Stimulated activated CD4-positive, alpha-beta T cell treated with anti-CD3 and anti-CD28 coated beads, TNF-alpha, amount 100 ng/mL, for 24 hours (primary cell): ENCODE measurements at places on chromosomes 12 and 14.
A peak's percentile ranks its signal among the peaks of the same experiment; 100 is the strongest.

GRCh38 chr12:131258398-131258797 is 304.7 kb downstream of the ADGRD1 start:
- DNase-seq, result no peak

DNA sequence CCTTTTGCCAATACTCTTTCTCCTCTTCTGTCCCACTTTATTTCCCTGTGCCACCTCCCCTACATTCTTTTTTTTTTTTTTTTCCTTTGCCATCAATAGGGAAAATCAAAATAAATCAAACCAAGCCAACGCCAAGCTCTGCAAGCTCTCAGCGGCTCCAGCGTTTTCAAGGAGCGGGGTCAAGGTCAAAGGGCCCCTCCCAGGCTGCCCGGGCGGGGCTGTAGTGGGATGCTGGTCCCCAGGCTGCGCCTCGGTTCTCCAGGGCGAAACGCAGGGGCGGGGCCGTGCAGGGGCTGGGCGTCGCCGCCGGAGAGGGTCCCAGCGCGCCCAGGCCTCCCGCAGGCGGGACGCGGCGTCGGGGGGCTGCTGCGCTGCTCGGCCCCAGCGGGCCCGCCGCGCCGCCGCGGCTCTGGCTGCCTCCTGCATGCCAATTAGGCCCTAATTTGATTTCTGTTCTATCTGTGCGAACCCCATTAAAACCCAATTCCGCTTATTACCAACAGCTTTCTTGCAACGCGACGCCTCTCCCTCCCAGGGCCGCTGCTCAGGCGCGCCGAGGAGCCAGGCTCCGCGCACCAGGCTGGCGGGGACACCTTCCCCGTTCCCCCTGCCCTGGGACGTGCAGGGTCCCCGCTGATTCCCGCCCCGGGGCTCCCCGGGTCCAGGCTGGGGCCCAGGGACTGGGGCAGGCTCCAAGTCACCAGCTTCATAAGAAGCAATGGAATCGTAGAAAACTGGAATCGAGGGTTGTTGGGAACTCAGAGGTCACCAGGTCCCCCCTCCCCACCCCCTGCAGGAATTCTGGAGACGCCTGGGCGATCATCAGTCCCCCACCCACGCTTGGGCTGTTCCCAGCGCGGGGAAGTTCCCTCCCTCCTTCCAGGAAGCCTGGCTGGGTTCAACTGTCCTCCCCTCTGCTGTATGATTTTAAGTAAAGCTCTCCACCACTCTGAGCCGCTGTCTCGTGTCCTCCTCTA is 50.7 kb upstream of the MAP1LC3B2 start:
- DNase-seq, result peak; percentile 30

GRCh38 chr12:89742337-89743022 is 33.8 kb upstream of the ATP2B1 start:
- DNase-seq, result no peak

DNA sequence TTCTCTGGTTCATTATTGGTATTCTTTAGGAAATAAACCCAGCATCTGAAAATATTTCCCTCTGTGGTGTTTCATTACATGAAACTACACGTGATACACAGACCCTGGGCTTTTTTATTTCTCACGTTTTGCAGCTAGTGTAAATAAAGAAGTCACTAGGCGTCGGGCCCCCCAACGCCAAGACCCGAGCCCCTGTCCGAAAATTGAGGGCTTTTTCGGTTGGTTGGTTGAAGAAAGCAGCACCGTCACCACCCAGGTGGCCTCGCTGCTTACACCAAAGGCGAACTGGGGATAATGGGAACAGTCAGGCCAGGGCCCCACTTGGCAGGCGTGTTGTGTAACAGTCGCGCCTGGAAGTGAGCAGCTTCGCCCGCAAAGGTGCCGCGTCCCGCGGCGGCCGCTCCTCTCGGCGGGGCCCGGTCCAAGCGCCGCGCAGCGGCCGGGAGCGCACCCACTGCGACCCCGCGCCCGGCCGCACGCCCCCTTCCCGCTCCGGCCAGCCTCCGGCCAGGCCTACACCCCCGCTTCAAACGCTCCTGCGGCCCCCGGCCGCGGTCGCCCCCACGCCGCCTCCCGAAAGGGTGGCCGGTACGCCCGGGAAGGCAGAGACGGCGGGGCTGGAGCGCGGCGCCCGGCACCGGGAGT is 1.2 kb downstream of the DUSP16 start:
- no peak for DNase-seq

DNA sequence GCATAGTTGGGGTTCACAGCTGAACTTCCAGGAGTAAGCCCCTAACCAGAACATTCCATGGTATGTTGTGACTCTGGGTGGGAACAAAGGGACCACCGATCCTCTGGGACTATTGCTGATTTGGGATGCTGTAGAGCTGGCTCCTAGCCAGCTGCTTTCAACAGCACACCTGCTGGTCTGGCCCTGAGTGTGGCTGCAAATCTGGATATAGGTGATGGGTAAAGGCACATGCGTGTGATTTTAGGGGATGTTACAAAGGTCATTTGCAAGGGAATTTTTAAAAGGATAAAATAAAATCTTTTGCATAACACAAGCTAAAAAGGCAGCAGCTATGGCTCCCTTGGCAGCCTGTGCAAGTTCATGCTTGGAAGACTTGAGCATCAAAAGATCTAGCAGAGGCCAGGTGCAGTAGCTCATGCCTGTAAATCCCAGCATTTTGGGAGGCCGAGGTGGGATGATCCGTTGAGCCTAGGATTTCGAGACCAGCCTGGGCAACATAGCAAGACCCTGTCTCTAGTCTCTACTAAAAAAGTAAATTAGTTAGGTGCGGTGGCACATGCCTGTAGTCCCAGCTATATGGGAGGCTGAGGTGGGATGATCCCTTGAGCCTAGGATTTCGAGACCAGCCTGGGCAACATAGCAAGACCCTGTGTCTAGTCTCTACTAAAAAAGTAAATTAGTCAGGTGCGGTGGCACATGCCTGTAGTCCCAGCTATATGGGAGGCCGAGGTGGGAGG is 1.6 kb downstream of the ALDH2 start:
- no peak for DNase-seq

DNA sequence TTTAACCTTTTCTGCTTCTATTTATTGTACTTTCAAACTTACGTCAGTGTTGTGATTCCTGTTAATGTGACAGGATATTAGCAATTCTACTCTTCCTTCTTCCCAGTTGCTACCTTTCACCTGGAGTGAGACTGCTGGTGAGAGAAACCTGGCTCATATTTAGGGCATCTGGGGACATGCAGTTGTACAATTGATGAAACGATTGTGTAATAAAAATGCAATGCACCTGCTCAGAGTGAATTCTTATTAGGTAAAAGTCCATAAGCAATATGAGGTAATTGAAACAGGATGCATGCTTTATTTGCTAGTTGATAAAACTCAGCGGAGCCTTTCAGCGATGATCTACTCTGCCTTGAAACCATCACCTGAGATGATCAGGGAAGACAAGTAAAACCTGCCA is 116.1 kb upstream of the FBXO33 start:
- no peak for DNase-seq

DNA sequence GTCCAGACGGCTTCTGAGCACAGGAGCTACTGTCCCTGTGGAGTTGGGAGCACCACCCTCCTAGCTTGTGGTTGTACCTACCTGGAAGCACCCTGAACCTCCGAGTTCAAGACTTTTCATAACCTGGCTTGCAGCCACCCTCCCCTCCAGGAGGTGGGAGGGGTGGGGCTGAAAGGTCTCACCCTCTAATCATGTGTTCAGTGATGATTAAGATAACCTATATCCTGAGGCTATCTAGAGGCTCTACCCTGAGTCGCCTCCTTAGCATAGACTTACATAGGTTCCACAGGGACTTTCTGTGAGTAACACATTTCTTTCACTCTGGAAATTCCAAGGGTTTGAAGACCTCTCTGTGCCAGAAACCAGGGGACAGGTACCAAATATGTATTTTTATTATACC is 146.5 kb downstream of the CFAP54 start:
- DNase-seq, result no peak

DNA sequence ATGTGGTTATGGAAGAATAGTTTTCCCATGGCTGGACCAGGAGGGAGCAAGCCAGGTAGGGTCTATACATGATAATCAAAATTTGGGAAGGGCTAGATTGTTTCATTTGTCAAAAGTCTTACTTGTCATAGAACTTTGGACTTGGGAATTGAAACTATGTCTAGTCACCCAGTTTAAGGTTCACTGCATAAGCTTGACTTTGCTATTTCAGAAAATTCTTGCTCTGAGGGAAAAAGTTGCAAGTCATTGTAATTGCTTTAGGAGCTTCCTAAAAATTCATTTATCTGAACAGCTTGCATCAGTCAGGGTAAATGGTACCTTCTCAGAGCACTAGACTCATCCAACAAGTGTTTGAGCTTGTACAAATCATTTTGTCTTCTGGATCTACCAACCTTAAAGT is 1194.7 kb downstream of the GALC start:
- DNase-seq, result no peak

DNA sequence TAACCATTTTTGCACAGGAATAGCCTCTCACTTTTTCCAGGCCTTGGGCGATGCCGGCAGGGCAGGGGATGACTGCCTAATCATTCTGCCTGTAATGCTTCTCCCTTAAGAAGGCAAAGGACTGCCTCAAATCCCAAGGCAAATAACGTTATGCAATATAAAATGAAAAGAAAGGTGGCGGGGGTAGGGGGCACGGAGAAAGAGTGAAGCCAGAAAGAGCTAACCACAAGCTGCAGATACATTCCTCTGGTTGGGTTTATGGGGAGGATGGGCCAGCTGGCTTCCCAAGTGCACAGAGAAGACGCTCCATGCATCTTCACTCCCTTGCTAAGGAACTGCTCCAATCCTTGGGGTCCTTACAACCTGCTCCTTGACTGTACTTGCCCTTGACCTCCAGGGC is 229.5 kb downstream of the FOXN3 start:
- DNase-seq, result no peak

- DNase-seq, result no peak
Observed at GRCh38 chr14:103633391-103633790, 4.4 kb downstream of the KLC1 start.

DNA sequence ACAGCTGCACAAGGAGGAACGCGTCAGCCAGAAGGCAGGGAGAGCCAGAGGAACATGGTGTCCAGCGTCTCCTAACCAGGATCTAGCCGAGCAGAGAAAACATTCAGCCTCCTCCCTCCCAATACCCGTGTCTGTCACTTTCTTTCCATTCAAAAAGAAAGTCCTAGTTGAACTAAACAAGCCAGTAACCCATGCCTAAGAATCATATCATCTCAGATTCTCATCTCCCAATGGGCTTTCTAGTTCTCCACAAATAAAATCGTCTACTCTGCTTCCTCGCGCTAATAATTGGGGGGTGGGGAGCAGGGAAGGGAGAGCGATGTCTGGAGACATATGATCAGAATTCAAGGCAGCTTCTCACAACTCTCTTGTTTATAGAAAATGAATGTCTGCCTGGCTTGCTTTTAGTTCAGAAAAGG is 7.4 kb downstream of the NKX2-1 start:
- DNase-seq, result no peak

GRCh38 chr12:88339254-88339949 is 197.3 kb downstream of the TMTC3 start:
- DNase-seq, result no peak

GRCh38 chr12:29425722-29426121 is 44.8 kb upstream of the ERGIC2 start:
- no peak for DNase-seq

DNA sequence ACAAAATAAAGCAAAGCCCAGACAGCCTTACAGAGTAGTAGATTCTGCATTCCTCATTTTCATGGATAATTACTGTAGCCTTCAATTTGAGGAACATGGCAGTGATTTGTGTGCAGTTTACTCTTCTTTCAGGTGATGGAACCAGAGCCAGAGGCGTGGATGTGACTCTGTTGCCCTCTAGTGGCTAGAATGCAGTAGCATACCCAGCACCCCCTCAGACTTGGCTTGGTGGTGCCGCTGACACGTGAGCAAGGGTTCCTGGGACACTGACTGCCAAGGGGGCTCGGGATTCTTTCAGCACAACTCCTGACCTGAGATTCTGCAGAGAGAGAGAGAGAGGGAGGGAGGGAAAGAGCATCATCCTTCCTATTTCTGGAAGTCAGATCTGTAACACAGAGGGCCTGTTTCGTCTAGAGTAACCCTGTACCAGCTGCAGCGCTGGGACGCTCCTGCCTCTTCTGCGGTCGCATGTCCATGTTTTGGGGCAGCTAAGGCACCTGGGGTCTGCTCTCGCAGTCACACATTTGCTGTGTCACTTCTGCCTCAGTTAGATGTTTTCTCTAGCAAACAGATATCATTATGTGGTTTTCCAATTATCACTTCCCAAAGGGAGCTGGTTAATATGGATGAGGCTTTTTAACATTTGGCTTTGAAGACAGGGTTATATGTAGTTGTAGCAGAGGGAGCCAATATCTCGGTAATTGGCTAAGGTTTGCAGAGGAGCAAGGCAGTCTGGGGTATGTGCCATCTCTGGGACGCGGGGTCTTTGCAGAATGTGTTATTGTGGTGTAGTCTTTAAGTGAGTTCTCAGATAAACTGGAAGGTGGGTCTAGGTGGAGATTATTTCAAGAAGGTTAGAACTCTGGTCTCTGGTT is 428.1 kb downstream of the NRXN3 start:
- peak; percentile 11 for DNase-seq

DNA sequence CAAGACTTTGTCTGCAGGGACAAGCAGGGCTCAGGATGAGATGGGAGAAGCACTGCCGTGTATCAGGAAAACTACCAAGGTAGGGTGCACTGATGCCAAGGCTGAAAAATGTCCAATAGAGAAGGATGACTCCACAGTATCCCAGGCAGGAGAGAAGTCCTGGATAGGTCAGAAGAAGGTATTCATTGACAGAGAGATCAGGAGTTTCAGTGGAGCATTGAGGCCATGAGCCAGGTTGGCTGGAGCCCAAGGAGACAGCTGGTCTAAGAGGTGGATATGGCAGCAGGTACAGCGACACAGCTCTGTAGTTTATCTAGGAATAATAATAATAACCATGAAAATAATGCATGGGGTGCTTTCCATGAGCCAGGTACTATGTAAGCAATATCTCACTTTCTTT is 180.9 kb downstream of the EXOC5 start:
- no peak for DNase-seq

DNA sequence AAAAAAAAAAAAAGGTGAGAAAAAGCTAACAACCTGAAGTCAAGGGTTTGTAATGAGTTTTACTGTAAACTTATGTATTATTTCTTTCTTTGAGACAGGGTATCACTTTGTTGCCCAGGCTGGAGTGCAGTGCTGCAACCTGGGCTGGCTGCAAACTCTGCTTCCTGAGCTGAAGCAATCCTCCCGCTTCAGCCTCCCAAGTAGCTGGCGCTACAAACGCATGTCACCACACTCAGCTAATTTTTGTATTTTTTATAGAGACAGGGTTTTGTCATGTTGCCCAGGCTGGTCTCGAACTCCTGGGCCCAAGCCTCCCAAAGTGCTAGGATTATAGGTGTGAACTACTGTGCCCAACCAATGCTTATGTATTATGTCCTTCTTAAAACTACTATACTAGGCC is 9.2 kb downstream of the ATF7 start:
- DNase-seq, result no peak
